ENCODE measurements at places on chromosomes 3 and 15.

GRCh38 chr3:79202471-79203143 is 565.2 kb downstream of the ROBO1 start:
- DNase-seq: no peak

DNA sequence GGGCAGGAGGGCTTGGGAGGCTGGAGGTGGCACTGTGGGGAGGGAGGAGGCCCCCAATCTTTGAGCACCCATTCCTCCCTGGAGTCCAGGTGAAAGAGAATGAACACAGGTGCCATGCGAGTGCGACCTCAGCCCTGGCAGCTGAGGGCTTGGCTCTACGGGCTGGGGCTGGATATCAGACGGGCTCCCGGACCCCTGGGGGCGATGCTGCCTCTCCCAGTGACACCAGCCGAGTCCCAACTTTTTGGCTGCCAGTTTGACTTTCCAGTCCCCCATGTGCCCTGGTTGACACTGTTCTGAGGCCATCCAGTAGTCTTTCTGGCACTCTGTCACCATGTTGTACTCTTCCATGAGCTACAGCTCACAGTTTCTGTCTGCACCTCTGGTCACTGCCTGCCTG is 1.2 kb downstream of the VILL start:
- no peak for DNase-seq

GRCh38 chr15:71635735-71636134 is 174.6 kb upstream of the NR2E3 start:
- DNase-seq: no peak

DNA sequence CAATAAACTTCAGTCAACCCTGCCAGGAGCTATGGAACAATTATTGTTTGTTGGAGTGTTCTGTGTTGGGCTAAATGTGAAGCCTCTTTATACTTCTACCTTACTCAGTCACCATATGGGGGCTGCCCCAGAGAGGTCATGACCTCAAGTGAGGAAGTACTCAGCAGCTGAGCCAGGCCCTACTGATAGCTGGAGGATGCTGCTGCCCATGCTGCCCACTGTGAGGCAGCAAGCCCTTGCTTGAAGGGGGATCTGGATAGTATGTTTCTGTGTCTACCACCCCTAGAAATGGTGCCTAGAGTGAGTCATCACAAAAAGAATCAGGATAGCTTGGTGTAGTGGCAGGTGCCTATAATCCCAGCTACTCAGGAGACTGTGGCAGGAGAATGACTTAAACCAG is 4.5 kb upstream of the RPL24 start:
- DNase-seq: no peak

- no peak for DNase-seq
These were observed 39.8 kb upstream of the CMTM8 start for GRCh38 chr3:32198714-32199113.

GRCh38 chr15:45099549-45100165 is 14.3 kb downstream of the DUOX2 start:
- DNase-seq: no peak

- no peak for DNase-seq
These were observed 66.2 kb downstream of the ST3GAL6 start for GRCh38 chr3:98829246-98829832.
